SK-N-SH (cell line): ENCODE measurements at places on chromosomes 1 and 21.

DNA sequence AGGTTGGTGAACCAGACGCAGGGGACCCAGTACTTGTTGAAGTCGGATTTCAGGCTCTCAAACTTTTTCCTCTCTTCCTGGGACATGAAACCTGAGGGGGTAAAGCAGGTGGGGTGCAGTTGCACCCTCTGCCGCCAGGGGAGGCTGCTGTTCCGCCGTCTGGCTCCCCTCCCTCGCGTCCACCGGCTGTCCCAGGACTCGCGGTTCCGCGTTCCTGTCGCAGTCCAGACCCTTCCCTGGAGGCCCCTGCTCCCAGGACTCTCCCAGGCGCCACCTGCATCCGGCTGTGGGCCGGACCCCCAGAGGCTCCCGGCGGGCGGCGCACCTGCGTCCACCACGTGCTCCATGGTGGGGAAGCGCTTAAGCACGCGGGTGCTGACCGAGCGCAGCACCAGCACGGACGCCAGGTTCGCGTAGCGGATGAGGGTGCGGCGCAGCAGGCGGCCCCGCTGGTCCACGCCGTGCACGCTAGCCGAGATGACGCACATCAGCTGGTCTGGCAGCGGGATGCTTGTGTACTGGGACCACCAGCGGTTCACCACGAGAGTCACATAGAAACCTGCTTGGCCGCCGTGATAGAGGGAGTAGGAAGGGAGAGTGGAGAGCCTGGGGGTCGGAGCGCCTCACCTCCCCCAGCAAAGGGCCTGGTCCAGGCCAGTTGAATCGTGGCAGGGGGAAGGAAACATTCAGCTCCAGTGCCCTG is 1.7 kb downstream of the BEST4 start:
- DNase-seq: peak; percentile 86

GRCh38 chr1:163300568-163300967 is 21.2 kb upstream of the NUF2 start:
- DNase-seq: no peak

GRCh38 chr1:33517596-33518250 is 45.3 kb downstream of the ZSCAN20 start:
- no peak for DNase-seq

- no peak for DNase-seq
Measured at GRCh38 chr1:112528076-112528475, 19.3 kb downstream of the WNT2B start.

- DNase-seq: no peak
Measured at GRCh38 chr1:28114844-28115243, 26.4 kb upstream of the EYA3 start.

DNA sequence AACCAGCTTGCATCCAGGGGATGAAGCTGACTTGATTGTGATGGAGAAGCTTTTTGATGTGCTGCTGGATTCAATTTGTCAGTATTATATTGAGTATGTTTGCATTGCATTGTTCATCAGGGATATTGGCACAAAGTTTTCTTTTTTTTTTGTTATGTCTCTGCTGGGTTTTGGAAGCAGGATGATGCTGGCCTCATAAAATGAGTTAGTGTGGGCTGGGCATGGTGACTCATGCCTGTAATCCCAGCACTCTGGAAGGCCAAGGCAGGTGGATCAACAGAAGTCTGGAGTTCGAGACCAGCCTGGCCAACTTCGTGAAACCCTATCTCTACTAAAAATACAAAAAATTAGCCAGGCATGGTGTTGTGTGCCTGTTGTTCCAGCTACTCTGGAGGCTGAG is 8.6 kb downstream of the OR2L3 start:
- no peak for DNase-seq

- DNase-seq: no peak
Measured at GRCh38 chr1:37849480-37849879, 9.9 kb downstream of the MTF1 start.

- no peak for DNase-seq
Measured at GRCh38 chr1:158248118-158248517, 6.1 kb upstream of the CD1A start.

DNA sequence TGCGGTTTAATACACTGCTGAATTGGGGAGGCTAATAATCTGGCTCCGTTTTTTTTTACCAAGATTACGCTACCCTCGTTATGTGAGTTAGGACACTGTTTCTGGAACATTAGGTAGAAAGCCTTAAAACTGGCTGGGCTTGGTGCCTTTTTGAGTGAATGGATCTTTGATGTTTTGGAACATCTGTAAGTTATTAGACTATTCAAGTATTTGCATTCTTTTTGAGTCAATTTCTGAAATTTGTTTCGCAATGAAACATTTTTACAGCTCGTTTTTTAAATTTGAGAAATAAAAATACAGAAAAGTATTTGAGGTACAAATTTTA is 106.9 kb downstream of the LTN1 start:
- DNase-seq: no peak

DNA sequence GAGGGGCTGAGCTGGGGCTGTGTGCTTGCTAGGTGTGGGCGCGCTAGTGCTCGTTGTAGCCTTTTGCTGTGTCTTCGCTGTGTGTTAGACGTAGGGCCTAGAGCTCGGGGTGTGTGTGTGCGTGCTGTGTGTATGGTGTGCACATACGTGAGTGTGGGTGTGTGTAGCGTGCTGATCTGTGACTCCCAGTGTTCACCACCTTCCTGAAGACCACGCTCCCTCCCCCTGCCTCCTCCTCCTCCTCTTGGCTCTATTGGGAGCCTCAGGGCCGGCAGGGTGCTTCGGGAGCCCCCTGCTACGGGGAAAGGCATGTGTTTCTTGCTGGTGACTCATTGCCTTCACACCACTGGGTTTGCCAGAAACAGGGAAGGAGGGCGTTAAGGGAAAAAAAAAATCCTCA is 9.4 kb upstream of the KCNC4 start:
- DNase-seq: no peak

DNA sequence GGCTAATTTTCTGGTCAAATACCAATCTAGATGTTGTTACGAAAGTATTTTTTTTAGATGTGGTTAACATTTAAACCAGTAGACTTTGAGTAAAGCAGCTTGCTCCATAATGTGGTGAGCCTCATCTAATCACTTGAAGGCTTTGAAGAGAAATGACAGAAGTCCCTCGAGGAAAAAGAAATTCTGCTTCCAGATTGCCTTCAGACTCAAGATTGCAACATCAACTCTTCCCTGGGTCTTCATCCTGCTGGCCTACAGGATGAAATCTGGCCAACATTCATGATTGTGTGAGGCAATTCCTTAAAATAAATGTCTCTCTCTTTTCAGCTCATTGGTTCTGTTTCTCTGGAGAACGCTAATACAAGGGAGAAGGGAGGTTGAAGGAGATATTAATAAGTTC is 32.5 kb upstream of the SSX2IP start:
- DNase-seq: no peak

GRCh38 chr1:109919303-109919702 is 8.7 kb downstream of the CSF1 start:
- DNase-seq: no peak

DNA sequence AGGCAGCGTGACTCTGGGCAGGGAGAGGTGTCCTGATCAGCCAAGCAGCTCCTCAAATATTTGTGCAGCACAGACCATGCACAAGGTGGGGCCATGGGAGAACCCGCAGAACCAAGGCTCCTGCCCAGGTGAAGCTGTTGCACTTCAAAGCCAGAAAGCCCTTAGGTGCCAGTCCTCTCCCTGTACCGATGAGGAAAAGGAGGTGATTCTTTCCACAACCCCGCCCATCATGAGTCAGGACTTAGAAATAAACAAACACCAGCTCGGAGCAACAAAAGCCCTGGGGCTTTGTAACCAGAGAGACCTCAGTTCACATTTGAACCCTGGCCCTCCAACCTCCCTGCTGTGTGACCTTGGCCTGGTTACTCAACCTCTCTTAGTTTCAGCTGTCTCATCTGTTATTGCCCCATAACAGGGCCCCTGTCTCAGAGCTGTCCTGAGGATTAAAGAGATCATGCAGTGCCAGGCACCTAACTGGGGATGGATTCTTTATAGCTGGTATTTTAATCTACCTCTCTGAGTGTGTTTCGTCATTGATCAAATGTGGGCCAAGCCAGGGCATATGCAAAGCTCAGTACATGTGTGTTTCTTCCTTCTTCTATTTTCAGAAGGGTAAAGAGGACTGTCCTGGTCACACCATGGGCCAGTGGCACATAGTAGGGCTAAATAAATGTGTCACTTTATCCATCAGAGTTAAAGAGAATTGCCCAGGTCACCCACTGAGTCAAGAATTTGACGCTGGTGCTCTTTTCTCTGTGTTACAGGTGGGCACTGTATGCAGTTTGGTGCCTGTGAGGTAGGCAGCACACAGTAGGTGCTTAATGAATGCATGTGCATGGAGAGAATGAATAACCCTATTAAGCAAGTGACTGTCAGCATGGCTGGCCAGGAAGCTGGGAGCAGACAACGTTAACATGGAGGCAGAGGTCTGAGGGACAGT is 1.4 kb downstream of the LDLRAD1 start:
- DNase-seq: peak; percentile 17

DNA sequence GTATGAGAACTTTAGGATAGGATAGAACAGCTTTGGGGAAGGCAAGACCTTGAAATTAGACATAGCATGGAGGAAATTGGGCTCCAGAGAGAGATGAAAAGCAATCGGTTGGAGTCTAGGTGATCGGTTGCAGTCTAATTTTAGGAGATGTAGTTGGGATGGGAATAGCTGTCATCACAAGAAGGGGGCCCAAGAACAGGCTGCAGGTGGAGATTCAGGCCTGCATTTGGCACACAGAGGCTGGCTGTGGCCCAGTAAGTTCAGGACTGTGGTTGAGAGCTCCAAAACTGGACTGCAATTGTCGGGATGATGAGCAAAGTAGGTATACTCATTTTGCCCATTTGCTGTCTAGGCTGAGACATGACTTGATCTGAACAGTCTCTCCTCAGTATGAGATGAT is 301.3 kb upstream of the B3GALT2 start:
- DNase-seq: no peak

GRCh38 chr1:203408486-203409481 is 57.9 kb upstream of the FMOD start:
- DNase-seq: no peak

DNA sequence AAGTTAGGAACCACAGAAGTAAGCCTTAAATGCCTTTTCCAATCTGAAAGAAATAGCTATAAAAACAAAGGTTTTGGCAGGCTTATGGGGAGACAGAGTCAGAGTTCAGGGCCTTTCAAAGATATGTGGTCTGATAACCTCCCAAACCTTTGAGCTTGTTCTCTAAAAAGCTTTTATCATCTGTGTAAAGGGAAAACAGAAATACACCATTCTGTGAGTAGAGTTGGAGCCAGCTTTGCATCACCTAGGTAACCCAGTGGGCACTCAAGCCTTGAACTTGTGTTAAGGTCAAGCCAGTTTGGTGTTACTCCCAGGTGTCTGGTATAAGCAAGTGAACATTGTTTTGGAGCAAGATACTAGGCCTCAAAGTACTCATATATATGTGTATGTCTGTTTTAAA is 50.1 kb downstream of the LAMC1 start:
- no peak for DNase-seq
